ENCODE measurements at places on chromosomes 11 and 22.

DNA sequence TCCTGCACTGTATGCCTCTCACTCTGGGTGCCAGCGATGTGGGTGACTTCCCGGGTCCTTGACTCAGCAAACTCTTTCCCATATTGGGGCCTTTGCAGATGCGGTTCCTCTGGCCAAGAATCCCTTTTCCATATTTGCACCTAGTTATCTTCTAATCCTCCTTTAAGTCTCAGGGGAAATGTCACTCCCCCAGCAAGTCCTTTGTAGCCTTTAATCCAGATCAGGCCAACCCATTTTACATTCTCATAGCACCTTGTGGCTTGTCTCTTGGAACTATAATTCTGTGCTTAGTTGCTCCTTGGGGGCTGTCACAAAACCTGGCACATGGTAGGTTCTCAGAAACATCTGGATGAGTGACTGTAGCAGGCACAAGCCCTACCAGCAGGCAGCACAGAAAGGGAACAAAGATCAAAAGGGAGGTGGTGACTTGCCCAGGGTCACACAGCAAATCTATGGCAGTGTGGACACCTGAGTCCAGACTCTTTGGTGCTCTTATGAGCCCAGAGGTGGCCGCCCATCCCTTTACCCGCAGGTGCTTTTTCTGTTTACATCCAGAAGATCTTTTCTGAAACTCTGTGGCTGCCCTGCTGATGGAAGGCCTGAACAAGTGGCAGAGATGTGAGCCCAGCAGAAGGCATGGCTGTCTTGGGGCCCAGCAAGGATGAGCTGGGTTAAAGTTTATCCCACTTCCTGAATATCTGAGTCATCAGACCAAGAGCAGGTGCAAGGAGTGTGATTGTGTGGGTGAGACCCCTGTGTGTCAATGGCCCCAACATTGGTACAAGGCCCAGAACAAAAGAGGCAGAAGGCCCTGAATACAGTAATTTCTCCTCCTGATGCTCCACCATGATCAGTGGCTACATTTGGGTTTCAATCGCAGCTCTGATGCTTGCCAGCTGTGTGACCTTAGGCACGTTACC is 78.6 kb upstream of the GRK3 start:
- no peak for DNase-seq

DNA sequence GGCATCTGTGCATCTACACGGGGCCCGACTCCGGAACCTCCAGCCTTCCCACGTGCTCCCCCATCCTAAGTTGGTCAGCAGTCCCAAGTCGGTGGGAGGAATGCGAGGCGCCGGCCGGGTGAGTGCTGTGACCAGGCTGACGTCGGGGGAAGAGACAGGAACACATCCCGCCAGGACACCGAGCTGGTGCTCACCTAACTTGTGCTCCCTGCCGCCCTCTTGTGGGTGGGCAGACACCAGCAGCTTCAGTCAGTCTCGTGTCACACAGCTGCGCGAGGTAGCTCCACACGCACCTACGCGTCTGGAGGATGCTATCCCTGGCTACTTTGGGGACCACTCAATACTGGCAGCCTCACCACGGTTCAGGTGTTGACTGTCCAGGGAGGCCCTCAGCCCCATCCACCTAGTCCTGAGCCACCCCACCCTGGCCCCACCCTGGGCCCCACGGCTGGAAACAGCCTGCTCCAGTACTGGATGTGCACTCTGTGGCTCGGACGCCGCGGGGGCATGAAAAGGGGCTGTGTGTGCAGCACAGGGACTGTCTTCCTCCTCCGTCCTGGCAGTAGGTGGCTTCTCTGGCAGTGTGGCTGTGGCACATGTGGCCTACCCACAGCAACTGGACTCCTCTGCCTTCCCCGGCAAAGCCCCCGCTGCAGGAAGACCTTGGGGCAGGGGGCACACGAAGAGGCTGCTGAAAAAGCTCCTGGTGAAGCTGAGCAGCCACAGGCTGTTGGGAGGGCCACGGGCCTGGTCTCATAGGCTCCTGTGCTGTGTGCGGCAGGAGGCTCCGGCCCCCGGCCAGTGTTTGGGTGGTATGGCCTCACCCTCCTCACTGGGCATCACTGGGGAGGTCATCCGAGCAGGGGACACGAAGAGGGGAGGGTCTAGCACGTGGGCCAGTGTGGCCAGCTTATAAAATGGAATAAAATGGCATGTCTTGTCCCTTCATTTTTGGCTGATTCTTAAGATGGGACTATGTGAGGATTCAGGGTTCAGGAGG is 11.2 kb upstream of the BID start:
- peak; percentile 78 for DNase-seq

- DNase-seq: peak; percentile 79
Observed at GRCh38 chr11:95736355-95736754, 53.2 kb downstream of the FAM76B start.

GRCh38 chr22:45743687-45744086 is 72.1 kb downstream of the ATXN10 start:
- no peak for DNase-seq

- no peak for DNase-seq
Observed at GRCh38 chr11:107567739-107568335, 2.3 kb upstream of the ALKBH8 start.

GRCh38 chr11:69401715-69402114 is 79.7 kb upstream of the LINC01488 start:
- no peak for DNase-seq

DNA sequence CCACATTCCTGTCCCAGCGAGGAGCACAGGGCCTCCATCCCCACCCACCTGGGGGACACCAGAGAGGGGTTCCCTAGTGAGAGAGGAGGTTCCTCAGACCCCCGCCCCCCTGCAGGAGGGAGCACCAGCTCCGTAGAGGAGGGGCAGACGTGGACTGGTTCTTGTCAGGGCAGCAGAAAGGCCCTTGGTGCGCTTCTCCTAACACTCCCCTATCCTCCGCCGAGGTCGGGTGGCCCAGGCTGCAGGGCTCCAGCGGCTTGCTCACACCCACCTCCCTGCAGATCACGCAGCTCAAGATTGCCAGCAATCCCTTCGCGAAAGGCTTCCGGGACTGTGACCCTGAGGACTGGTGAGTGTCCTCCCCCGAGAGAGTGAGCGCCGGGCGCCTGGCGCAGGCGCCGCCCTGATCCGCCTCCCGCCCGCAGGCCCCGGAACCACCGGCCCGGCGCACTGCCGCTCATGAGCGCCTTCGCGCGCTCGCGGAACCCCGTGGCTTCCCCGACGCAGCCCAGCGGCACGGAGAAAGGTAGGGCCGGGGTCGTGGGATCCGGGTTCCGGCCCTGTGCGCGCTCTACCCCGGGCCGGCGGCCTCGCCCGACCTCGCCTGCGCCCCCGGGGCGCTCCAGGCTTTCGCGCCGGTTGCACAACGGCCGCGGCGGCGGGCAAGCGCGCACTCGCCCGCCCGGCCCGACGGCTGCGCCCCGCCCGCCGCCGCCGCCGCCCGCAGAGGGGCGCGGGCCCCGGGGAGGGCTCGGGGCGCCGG is 5.1 kb downstream of the TBX1 start:
- DNase-seq: no peak

DNA sequence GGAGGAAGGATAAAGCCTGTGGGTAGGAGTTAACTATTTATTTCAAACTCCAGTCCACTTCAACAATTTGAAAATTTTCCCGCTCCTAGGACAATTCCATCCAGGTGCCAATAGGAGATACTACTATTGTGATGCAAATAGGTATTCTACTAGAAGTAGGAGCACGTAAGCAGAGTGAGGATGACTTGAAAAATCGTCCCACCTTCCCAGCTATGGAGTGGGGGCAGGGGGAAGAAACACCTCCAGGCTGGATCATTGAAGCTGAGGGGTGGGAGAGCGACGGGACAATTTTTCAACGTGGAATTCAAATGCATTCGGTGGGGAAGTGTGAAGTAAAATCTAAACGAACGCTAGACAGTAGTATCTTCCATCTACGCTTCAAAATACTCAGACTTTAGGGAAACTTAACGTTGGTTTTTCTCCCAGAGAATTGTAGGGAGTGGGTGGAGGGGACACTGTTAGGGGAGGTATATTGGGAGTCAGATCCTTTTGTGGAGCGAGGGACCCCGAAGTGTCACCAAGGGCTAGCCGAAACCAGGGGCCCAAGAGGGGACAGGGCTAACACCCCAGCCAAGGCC is 523 bp upstream of the ARHGAP42 start:
- DNase-seq: no peak

- no peak for DNase-seq
Observed at GRCh38 chr11:117816846-117817367, 7.6 kb downstream of the FXYD2 start.

DNA sequence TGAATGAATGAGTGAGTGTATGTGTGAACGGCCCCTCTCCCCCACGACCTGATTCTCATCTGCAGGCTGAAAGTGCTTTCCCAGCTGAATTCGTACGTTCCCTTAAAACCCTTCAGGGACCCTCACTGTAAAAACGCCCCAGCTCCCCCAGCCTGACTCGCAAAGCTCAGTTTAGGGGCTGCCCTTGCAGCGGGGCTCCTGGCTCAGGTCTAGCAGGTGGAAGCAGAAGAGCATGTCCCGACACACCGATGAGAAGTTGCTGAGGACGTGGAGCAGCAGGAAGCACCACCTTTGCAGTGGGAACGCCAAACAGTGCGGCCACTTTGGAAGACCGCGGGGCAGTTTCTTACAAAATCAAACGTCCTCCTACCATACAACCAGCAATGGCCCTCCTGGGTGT is 3.6 kb upstream of the MRPL23 start:
- no peak for DNase-seq

DNA sequence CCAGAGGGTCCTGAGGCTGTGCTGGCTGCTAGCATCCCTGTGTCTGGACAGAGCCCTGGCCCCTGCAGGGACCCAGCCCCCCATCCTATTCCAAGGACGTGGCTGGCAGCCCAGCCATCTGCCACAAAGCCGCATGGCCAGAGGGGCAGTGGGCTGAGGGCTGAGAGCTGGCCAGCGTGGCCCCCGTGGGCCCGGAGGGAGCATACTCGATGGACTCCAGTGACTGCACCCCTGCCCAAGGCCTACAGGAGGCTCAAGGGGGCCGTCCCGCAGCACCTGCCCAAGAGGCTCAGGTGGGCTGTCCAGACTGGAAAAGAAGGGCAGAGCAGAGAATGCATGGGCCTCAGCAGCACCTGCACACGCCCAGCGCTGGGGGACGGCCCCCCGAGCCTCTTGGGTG is 13.1 kb downstream of the TSPAN4 start:
- no peak for DNase-seq

- DNase-seq: no peak
Observed at GRCh38 chr11:37699644-37700043, 1101.6 kb upstream of the RAG2 start.

DNA sequence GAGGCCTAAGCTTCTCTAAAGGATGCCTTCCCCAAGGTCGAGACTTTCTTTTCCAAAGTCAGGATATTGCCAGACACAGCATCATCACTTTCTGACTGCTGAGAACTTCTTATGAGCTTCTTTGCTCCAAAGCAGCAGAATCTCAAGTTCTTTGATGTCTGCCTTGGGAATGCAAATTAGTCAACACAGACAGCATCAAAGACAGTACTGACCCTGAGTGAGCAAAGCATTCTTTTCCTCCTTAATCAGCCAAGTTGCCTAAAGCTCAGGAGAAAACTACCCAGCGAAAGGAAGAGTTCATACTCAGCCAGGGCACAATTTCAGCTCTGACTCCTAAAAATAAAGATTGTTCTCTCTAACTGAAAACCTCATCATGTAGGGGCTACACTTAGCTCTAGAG is 98.0 kb downstream of the SLC36A4 start:
- DNase-seq: no peak

- no peak for DNase-seq
Observed at GRCh38 chr11:1864231-1864630, 11.3 kb downstream of the LSP1 start.

DNA sequence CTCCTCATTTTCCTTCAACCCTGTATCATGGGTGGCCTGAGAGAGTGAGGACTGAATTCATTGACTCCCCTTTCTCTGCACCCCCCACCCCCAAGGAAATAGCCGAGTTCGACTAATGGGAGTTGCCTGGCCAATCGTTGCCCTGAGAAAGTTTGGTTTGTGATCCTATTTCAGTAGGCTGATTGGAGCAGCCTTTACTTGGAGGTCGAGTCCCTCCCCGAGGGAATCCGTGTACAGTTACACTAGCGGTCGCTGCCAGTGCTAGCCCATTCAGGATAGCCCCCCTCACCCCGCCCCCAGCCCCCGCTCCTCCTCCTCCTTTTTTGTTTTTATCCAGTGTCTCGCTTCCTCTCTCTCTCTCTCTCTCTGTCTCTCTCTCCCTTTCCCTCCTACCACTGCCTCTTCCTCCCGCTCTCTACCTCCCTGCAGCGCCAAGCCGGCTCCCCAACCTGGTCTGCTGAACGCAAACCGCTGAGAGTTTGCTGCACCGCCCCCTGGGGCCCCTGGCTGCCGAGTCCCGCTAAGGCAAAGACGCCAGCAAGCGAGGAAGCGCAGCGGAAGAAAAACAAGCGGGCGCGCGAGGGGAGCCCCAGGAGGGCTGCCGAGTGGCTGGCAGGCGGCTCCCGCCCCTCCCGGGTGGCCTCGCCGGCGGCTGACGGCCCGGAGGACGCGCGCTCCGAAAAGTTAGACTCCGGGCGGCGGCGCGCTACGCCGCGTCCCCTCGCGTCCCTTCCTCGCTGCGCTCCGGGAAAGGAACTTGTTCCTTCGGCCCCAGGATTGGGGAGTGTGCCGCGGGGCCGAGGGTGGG is at the start of gene GRAMD1B:
GRAMD1B (plus strand) TSS at position 357 of the 808 bp plus-strand sequence. CDS start 524 bp downstream, outside the sequence.
- no peak for DNase-seq

DNA sequence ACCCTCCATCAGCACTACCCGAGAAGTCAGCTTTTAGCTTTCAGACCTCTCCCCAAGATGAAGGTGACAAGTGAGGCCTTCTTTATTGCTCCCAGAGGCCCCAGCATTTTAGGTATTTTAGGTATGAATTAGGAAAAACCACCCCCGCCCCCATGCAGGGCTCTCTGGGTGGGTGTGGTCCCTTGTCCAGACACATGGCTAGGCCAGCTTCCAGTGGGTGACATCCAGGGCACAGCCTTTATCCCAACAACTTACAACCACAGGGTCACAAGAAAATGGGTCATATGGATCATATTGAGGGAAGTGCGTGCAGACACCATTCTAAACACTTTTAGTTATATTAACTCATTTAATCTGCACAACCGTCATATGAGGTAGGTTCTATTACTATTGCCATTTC is 42.1 kb downstream of the RIBC2 start:
- no peak for DNase-seq

DNA sequence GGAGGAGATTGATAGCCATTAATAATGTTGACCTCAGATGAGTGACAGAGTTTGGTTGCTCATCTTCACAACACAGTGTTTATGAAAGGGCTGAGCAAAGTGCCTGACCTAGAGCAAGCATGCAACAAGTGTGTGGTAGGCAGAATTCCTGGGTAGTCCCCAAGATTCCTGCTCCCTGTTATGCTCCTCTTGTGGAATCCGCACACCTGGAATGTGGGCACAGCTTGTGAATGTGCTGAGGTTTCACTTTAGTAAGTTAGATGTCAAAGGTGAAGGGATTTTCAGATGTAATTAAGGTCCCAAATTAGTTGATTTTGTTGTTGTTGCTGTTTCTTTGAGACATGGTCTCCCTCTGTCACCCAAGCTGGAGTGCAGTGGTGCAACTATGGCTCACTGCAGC is 20.7 kb upstream of the SPON1 start:
- no peak for DNase-seq

Measured in hematopoietic multipotent progenitor cell treated with erythropoietin and hydrocortisone succinate and interleukin-3 and kit ligand, for 15 days (in vitro differentiated cells).